Brain microvascular endothelial cell (primary cell): ENCODE measurements at places on chromosomes 11 and 22.
A peak's percentile ranks its signal among the peaks of the same experiment; 100 is the strongest.

DNA sequence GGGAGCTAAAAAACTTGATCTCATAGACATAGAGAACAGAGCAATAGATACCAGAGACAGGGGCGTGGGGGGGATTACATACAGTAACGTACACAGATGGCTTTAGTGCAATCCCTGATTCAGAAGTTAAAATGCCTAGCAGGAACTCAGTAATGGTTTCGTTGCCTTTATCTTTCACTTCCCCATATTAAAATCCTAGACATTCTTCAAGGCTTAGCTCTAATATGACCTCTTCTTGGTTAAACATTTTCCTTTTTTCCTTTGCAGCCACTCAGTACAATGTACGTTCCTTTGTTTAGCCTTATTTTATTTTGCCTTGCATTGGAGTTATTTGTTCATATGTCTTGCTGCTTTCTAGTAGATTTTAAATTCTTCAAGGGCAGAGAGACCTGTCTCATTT, 104.9 kb downstream of the C11orf87 start:
- DNase-seq = no peak

- no peak for DNase-seq
Observed at GRCh38 chr11:66465373-66466224, 1.1 kb upstream of the PELI3 start.

- no peak for DNase-seq
Observed at GRCh38 chr11:23111527-23111926, 251.3 kb upstream of the CCDC179 start.

DNA sequence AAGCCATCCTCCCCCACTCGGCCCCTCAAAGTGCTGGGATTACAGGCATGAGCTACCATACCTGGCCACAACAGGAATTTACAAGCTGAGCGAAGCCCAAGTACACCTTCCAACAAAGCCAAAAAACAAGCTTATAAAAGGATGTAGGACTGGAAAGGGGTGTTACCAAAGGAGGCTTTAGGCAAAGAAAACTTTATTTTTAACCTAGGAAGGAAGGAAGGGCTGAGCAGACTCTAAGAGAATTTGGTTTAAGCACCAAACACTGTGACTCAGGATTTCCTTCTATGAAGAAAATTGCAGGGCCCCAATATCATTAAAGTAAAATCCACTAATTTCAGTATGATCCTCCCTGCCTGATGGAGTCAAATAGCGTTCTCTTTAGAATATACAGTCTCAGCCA, 12.1 kb downstream of the DENND5A start:
- DNase-seq = no peak

- no peak for DNase-seq
Observed at GRCh38 chr11:24348908-24349307, 147.9 kb upstream of the LUZP2 start.

DNA sequence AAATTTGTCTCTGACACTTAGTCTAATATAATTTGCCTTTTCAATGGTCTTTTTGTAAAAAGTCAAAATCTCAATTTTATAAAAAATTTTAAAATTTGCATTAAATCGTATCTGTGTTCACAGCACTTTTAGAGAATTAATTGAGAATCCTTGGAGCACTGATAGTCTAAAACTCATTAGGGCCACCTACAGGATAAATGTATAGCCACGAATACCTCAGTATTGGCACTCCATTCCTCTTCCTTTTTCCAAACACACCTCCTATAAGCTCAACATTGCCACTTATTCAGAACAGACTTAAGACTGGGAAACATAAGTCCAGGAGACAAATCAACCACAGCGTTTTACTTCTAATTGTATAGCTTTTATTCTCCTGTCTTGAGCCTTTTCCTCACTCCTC, 776.0 kb upstream of the ARHGAP42 start:
- no peak for DNase-seq

DNA sequence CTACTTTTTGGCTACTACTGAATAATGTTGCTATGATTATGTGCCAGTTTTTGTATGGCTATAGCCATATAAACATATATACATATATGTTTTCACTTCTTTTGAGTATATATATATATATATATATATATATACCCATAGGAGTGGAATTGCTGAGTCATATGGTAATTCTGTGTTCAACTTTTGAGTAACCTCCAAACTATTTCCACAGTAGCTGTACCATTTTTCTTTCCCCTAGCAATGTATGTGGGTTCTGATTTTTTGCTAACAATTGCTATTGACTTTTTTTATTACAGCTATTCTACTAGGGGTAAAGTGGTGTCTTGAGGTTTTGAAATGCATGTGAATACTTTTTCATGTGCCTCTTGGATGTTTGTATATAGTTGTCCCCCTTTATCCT, 30.4 kb downstream of the CBL start:
- no peak for DNase-seq

DNA sequence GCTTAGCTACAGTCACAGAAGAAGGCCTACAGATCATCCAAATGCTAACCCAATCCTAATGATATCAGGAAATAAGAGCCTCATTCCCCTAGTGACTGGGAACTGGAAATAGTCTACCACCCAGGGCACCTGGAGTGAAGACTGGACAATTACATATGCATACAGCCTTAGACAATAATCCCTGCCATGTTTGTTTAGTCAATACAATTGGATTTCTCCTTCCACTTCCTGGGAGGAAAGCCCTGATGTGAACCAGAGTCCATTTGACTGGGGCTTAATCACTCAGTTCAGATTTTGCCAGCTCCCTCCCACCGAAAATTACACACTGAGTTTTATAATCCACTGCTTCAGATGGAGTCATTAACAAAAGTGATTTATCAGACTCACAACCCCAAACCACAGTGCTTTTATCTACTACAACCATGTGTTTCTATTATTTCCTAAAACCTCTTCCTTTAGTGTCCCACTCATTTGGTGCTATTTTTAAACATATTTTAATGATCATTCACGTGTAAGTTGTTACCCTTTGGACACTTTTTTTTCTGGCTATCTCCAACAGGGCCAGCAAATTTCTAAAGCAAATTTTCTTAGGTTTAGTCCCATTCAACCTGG, 29.9 kb downstream of the CWF19L2 start:
- no peak for DNase-seq

DNA sequence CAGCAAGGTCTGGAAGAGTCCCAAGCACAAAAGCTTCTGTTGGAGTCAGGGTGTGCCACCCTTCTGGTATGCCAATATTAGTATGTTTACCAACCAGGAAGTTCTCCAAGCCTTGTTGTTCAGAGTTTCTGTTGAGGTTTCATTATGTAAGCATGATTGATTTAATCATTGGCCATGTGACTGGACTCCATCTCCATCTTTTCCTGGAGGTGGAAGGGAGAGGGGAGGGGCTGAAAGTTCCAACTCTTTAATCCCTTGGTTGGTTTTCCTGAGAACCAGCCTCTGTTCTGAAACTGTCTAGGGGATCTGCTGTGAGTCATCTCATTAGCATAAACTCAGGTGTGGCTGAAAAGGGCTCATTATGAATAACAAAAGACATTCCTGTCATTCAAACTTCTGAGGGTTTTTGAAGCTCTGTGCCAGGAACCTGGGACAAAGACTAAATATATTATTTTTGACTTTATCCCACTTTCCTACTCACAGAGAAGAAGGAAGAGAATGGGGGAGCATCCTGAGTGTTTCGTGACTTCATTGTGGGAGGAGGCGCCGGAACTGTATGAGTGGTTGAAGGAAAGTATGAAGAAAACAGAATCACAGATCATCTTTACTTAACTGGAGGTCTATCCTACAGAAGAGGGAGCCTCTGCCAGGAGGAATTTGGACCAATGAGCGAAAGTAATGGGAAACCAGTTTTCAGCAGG, 138.2 kb downstream of the NECTIN1 start:
- DNase-seq = no peak

DNA sequence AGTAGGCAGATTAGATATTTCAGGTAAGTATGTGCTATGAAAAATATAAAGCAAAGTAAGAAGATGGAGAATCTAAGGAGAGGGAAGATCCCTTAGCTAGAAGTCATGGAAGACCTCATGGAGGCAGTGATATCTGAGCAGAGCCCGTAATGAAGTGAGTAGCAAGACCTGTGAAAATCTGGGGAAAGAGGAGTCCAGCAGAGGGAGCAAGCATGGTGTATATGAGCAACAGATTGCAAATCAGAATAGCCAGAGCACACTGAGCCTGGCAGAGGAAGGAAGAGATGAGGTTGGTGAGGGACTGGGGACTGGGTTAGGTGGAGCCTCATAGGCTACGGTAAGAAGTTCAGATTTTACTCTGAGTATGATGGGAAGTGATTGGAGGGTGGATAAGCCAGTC, 9.4 kb downstream of the LHFPL7 start:
- DNase-seq = peak; percentile 44

GRCh38 chr22:18110194-18110953, at the start of gene TUBA8:
Gene TUBA8 (plus strand): TSS chr22:18110809. CDS start chr22:18110866, 57 bp downstream.
- DNase-seq = peak; percentile 14

DNA sequence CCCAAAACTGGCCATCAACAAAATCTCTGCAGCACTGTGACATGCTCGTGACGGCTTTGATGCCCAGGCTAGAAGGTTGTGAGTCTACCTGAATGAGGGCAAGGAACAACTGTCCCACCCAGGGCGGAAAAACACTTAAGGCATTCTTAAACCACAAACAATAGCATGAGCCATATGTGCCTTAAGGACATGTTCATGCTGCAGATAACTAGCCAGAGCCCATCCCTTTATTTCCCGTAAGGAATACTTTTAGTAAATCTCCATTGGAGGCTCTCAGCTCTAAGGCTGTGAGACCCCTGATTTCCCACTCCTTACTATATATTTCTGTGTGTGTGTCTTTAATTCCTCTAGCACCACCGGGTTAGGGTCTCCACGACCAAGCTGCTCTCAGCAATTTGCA, 3.4 kb downstream of the CHORDC1 start:
- no peak for DNase-seq

DNA sequence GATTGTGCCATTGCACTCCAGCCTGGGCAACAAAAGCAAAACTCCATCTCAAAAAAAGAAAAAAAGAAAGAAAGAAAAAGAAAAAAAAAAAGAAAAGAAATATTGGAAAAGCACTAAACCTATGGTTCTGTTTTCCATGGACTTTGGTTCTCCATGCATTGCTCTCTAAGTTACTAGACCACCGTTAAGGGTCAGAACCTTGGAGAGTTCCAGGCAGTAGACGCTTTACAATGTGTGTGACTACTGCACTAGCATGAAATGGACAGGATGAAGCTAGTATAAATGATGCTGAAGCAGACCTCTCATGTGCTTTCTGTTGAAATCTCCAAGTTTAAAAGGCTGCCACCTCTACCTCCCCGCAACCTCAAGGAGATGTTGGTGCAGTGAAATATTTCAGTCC, 63.5 kb downstream of the SIK2 start:
- peak; percentile 48 for DNase-seq

DNA sequence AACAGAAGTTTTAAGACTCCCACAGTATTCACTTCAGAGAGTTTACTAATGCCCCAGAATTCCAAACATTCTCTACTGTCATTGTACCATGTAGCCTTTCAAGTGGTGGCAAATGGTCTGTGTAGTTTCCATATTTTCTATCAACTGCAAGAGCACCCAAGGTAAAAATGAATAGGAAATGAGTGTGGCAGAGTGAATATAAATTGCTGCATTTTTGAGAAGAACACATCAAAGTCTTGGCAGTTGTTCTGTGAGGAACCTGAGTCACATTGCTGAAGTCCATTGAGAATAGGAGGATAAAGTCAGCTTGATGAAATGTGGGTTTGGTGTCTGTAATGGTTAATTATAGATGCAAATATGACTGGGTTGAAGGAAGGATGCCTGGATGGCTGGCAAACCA, 193.6 kb downstream of the AASDHPPT start:
- DNase-seq = no peak

- no peak for DNase-seq
Observed at GRCh38 chr11:17211286-17211685, 3.5 kb upstream of the PIK3C2A start.

- DNase-seq = no peak
Observed at GRCh38 chr22:26890870-26891269, 233.5 kb downstream of the MIAT start.

DNA sequence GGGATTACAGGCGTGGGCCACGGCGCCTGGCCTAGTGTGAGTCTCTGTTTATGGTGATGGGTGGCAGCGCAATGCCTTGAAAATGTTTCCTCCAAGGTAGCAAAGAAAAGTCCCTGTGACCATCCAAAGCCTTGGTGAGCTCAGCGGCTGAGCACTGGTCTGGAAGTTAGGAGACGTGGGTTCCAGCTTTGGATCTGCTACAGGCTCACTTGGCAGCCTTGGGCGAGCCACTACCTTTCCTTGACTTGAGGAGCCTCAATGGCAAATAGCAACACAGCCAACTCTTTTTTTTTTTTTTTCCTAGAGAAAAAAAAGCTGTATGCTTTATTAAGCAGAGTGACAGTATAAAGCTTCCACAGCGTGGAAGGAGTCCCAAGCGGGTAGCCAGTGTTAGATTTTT, 61.3 kb upstream of the RASD2 start:
- DNase-seq = no peak

DNA sequence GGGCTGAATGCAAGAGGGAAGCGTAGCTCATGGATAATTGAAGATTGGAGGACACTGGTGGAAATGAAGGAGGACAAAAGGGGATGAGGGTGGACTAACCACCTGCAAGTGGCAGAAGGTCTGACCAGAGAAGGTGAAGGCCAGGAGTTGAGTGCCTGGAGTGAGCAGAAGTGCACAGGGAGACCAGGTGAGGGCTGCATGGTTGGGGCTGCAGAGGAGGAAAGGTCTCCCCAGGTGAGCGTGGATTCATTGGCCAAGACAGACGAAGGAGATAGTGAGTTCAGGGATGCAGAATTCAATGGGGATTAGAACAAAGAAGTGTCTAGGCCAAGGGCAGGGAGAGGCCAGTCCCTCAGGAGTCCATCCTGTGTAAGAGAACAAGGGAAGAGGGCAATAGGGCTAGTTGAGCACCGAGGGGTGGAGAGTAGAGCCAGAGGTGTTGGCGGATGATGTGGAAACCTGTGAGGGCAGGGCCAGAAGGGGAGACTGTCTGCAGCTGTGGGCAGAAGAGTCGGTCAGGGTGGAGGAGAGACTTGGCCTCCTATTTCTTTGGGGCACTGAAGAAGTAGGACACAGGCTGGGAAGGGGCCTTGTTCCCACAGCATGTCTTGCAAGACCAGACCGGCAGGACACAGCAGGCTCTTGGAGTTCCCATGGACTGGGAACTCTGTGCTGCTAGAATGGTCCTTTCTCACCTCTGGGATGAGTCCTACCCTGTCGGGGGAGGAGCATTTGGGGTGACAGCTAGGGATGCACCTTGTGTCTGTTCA, 6.7 kb downstream of the TRIM29 start:
- DNase-seq = no peak

GRCh38 chr22:44586351-44586990, 88.4 kb upstream of the RTL6 start:
- no peak for DNase-seq

GRCh38 chr22:43136255-43136654, 6.9 kb downstream of the MCAT start:
- no peak for DNase-seq

DNA sequence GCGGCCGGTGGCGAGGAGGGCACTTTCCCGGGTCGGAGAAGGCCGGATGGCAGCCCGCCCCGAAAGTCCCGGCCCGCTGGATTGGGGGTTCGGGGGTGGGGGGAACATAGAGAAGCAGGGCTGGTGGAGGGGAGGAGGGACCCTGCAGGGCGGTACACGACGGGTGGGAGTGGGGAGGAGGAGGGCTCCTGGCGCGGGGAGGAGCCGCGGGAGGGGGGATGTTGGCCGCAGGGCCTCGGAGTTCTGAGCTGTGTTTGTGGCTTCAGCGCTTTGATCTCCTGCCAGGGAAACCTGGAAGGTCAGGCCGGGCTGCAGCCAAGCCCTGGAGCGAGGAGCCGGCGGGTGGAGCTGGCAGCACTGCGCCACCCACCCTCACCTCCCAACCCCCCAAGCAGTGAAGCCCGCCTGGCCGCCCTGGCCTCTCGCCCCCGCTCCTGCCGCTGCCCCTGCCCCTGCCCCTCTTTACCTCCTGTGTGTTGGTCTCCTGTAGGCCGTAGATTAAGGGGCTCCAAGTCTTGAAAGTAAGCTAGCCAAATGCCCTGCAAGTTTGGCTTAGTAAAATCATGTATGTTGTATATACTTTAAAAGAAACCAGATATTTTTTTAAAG, 30.9 kb downstream of the C22orf31 start:
- DNase-seq = peak; percentile 59
